ENCODE measurements at places on chromosomes 6 and 20. TPM values are rescaled to one million over a fixed set of nuclear protein-coding genes. Genes with fewer than 3 reads are reported as not detected.

PSMA7 gene
- 292 TPM for total RNA-seq

LY6G6C gene
- 0.42 TPM for total RNA-seq

WTAP gene
- total RNA-seq, result 112 TPM

RRAGD gene
- total RNA-seq, result 1.9 TPM

HCK gene
- total RNA-seq, result 0.24 TPM

SEL1L2 gene
- total RNA-seq, result not detected

GRCh38 chr20:25592135-25592852, 7.0 kb upstream of the NINL start:
- no peak overlapping the region for H3K27ac ChIP-seq
- no peak for DNase-seq
- H3K36me3 ChIP-seq, result no peaks in the 10 kb centered on the region
- no peaks in the 10 kb centered on the region for H3K4me1 ChIP-seq

- H3K4me1 ChIP-seq, result peaks cover 4% of the 10 kb centered on the region
- peaks cover 11% of the 10 kb centered on the region for H3K36me3 ChIP-seq
- H3K27me3 ChIP-seq, result peaks cover 20% of the 10 kb centered on the region
- H3K27ac ChIP-seq, result no peak overlapping the region
- no peak overlapping the region for H3K4me3 ChIP-seq
Observed at GRCh38 chr6:33314515-33314942, 651 bp upstream of the TAPBP start.

GRCh38 chr6:83215131-83216047, 22.2 kb downstream of the RWDD2A start:
- H3K4me1 ChIP-seq, result no peaks in the 10 kb centered on the region
- no peaks in the 10 kb centered on the region for H3K36me3 ChIP-seq
- no peak overlapping the region for H3K4me3 ChIP-seq
- no peaks in the 10 kb centered on the region for H3K27me3 ChIP-seq
- DNase-seq, result peak; percentile 69

DNA sequence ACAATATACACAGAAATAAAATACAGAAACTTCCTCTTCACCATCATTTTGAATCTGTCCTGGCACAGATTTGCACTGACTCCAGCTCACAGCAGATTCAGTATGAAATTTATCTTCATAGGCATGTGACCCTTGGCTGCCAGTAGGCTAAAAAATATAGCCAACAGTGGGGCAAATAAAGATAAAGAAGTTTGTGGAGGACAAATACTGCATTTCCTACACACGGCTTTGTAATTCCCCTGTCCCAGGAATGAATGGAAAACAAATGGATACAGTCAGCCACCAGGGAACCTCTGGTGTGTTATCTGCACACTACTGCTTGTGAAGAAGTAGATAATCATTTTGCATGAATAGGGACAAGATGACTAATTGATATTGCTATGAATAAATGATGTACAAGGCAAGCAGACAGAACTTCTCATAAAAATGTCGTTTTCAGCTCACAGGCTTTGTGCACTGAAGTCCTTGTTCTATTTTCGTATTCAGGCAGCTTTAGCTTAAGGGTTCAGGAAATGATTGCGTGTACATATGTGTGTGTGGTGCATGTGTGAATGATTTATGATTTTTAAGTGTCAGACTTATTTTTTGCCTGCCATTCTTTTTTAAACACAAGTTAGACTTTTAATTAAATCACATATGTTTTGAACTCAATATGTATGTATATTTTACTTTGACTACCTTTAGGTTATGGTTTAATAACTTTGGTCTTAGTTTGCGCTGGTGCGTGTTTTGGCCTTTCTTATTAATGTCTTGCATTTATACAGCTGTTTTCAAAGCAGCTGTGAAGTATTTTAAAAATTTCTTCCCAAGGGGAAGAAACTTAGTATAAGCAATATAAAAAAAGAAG, 543.8 kb upstream of the JAG1 start:
- no peaks in the 10 kb centered on the region for H3K27me3 ChIP-seq
- H3K36me3 ChIP-seq, result no peaks in the 10 kb centered on the region
- peaks cover 22% of the 10 kb centered on the region for H3K4me1 ChIP-seq
- no peak overlapping the region for H3K27ac ChIP-seq

- no peak overlapping the region for H3K27ac ChIP-seq
- H3K36me3 ChIP-seq, result no peaks in the 10 kb centered on the region
- H3K4me1 ChIP-seq, result peaks cover 26% of the 10 kb centered on the region
- no peak overlapping the region for H3K4me3 ChIP-seq
- no peak for DNase-seq
Observed at GRCh38 chr6:38973178-38974057, 75.2 kb upstream of the GLP1R start.

DNA sequence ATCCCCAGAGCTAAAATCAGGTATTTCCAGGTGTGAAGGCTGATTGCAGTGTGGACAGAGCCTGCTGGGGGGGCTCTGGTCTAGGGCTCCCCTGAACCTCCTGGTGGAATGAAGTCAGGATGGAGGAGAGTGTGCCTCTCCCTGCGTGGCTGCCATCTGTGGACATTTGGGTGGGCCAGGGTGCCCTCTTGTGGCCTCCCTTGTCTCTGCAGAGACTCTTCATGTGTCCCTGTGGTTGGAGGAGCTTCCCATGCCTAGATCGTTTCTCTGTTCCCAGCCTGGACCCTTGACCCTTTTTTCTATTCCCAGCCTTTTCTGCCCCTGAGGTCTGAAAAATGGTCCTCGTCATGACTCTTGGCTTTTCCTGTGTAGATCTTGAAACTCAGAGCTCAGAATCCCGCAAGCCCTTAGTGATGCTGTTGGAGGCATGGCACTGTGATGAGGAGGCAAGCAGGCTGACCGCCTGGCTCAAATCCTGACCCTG, 9.9 kb upstream of the PSMF1 start:
- H3K4me3 ChIP-seq, result no peak overlapping the region
- no peaks in the 10 kb centered on the region for H3K4me1 ChIP-seq
- DNase-seq, result peak; percentile 89
- no peaks in the 10 kb centered on the region for H3K36me3 ChIP-seq

GRCh38 chr6:86789779-86790411, 147.4 kb upstream of the HTR1E start:
- DNase-seq, result no peak
- peaks cover 4% of the 10 kb centered on the region for H3K27me3 ChIP-seq
- H3K4me1 ChIP-seq, result peaks cover 6% of the 10 kb centered on the region
- H3K36me3 ChIP-seq, result no peaks in the 10 kb centered on the region
- no peak overlapping the region for H3K4me3 ChIP-seq

DNA sequence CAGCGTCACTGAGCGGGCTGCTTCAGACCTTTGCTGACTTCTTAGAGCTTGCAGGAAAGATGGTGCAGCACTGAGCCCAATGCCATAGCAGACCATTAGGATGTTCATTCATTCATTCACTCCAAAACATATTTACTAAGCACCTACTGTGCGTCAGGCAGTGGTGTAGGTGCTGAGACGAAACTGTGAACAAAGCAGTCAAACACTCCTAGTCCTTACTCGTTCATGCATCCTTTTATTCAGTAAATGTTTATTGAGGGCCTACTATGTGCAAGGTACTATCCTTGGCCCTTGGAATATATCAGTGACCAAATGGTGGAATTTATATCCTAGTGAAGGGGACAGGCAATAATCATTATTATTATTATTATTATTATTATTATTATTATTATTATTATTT, 76.6 kb downstream of the TOX2 start:
- DNase-seq, result no peak

DNA sequence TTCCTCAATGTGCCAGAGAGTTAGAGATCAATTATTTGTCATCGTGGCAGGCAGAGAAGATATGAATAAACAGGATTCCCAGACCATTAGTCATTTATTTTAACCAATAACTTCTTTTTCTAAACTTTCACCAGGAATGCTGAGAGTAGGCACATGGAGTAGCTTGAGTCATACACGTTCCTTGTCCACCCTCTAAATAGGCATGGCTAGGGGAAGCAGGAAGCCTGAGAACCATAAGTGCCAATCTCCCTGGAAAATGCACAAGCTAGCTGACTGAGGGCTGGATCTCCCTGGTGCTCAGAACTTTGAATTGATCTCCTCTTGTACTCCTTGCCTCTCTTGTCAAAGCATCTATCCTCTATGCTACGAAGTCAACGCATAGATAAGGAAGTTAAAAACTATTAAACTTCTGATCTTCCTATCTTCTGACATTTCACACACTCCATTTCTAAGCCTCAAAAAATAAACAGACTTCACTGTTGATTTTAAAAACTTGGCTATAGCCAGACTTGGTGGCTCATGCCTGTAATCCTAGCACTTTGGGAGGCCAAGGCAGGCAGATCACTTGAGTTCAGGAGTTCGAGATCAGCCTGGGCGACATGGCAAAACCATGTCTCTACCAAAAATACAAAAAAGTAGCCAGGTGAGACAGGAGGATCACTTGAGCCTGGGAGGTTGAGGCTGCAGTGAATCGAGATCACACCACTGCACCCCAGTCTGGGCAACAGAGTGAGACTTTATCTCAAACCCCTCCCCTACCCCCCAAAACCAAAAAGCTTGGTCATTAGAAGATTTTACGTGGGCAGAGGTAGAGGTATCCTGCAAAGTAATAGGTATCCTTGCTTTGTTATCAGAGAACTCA, 11.8 kb downstream of the ADTRP start:
- DNase-seq, result no peak
- H3K4me1 ChIP-seq, result peaks cover 26% of the 10 kb centered on the region
- no peaks in the 10 kb centered on the region for H3K27me3 ChIP-seq
- no peak overlapping the region for H3K4me3 ChIP-seq

- peaks cover 8% of the 10 kb centered on the region for H3K36me3 ChIP-seq
- no peak overlapping the region for H3K4me3 ChIP-seq
- no peak overlapping the region for H3K27ac ChIP-seq
- peaks cover 7% of the 10 kb centered on the region for H3K4me1 ChIP-seq
Observed at GRCh38 chr20:41047975-41048305, 19.3 kb downstream of the TOP1 start.

- H3K4me1 ChIP-seq, result no peaks in the 10 kb centered on the region
- H3K27ac ChIP-seq, result no peak overlapping the region
- no peaks in the 10 kb centered on the region for H3K27me3 ChIP-seq
- DNase-seq, result no peak
- H3K4me3 ChIP-seq, result no peak overlapping the region
- H3K36me3 ChIP-seq, result peaks cover 65% of the 10 kb centered on the region
Observed at GRCh38 chr6:134980846-134981245, 30.9 kb upstream of the ALDH8A1 start.

DNA sequence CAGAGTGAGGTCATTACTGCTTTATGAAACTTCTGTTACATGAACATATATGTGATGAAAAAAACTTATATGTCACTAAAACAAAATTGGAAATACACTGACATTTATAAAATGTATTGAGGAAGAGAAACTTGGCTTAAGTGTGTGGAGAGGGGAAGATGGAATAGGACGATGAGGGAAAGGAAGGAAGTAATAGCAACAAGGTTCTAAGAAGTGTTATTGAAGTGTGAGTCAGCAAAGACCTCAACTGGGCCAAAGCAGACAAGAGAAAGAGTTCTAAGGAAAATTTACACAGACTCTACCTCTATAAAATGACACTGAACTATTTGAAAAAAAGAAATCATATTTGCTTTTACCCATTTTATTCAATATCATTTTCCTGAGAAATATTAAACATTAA, 38.3 kb downstream of the SNX3 start:
- no peak overlapping the region for H3K27ac ChIP-seq
- DNase-seq, result no peak
- no peaks in the 10 kb centered on the region for H3K4me1 ChIP-seq
- H3K4me3 ChIP-seq, result no peak overlapping the region
- H3K36me3 ChIP-seq, result peaks cover 45% of the 10 kb centered on the region

DNA sequence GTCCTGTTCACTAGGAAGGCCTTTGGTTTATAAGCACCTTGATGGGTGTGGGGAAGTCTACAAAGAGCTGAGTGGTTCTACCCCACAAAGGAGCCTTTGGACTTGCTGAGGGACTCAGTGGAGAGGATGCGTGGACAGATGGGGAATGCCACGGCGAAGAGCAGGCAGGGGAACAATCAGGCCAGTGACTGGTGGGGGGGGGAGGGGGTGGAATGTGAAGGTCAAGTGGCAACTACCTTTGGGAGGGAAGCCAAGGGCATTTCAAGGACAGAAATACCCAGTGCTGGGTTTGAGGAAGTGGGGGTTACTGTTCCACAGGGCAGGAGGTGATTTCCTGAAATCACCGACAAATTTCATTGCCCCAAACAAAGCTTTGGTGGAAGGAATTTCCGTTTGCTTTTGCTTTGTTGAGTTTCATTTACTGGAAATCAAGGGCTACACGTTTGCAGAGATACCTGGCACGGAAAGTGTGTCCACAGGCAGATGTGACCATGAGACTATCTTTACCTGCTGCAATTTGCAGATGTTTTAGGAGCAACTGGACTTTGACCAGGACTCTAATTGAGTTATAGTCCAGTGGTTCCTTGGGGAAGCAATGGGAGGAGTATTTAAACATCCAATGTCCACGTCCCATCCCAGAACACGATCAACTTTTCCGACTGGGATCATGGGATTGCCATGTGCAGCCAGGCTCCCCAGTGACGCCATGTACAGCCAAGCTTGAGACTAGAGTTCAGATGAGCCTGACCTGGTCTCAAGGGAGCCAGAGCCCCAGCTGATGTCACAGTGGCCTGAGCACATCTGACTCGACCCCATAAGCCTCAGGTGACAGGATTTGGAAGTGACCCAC, 8.0 kb downstream of the CST3 start:
- DNase-seq, result peak; percentile 37
- no peaks in the 10 kb centered on the region for H3K36me3 ChIP-seq
- no peaks in the 10 kb centered on the region for H3K27me3 ChIP-seq
- H3K4me1 ChIP-seq, result peaks cover 2% of the 10 kb centered on the region
- no peak overlapping the region for H3K4me3 ChIP-seq
- no peak overlapping the region for H3K27ac ChIP-seq

- H3K4me3 ChIP-seq, result no peak overlapping the region
- no peak for DNase-seq
- no peaks in the 10 kb centered on the region for H3K36me3 ChIP-seq
Observed at GRCh38 chr20:41717483-41717882, 99.3 kb upstream of the CHD6 start.

DNA sequence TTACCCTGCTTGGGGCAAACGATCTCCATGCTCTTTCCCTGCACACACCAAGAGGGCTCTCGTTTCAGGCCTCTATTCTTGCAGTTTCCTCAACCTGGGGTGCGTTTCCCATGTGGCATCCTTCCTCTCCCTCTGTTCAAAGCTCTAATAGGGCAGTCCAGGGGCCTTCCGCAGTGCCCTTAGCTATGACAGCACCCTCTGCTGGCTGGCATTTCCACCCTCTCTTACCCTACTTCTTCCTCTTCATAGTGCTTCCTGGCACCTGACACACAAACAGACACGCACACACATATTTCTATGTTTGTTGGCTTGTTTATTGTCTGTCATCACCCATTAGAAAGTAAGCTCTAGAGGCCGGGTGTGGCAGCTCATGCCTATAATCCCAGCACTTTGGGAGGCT, 294.0 kb downstream of the CLIC5 start:
- H3K36me3 ChIP-seq, result no peaks in the 10 kb centered on the region
- H3K27ac ChIP-seq, result no peak overlapping the region
- no peak overlapping the region for H3K4me3 ChIP-seq
- H3K27me3 ChIP-seq, result peaks cover 4% of the 10 kb centered on the region
- no peaks in the 10 kb centered on the region for H3K4me1 ChIP-seq
